ENCODE measurements at places on chromosomes 7 and 10.

GRCh38 chr10:112442063-112442462, 4.7 kb downstream of the ZDHHC6 start:
- no peak for DNase-seq

GRCh38 chr7:130947792-130948580, 214.0 kb upstream of the KLF14 start:
- no peak for DNase-seq

GRCh38 chr10:93965911-93966310, 27.8 kb upstream of the PLCE1 start:
- DNase-seq = no peak

DNA sequence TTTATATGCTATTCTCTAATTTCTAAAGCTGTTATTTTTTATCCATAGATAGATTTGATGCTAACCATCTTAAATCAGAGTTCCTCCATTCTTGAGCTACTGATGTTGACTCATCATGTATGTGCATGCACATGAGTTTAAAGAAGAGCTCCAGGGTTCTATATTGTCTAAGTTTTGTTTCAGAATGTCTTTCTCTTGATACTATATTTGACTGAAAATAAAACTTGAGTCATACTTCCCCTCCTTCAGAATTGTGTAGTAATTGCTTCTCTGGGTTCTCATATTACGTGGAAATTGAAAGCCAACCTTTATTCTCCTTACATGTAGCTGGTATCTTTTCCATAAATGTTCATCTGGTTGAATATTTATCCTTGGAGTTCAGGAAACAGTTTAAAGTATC, 89.4 kb downstream of the LRRTM3 start:
- DNase-seq = no peak

DNA sequence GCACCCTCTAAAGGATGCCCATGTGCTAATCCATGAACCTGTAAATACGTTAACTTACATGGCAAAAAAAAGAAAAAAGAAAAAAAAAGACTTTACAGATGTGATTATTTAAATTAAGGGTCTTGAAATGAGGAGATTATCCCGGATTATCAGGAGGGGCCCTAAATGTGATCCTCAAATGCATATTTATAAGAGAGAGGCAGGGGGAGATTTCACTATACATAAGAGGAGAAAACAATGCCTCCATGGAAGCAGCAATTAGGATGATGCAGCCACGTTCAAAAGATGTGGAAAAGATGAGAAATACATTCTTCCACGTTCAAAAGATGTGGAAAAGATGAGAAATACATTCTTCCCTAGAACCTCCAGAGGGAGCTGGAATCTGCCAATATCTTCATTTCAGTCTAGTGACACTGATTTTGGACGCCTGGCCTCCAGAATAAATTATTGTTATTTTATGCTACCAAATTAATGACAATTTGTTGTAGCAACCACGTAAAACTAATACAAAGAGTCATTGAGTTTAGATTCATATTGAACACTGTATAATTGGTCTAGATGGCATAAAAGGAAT, 328.4 kb upstream of the GNAI1 start:
- DNase-seq = no peak

DNA sequence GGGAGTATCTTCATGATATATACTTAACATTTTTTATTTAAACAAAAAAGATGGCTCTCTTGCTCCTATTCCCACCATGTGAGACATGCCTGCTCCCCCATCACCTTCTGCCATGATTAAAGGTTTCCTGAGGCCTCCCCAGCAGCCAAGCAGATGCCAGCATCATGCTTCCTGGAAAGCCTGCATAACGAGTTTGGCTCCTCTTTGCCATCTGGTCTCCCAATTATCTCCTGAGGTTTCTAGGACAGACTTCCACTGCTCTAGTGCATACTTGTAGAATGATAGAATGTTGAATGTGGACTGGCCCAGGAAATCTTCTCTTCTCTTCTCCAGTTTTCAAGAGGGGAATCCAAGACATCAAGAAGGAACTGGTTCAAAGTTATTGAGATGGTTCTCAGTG, 45.9 kb upstream of the ELAPOR2 start:
- DNase-seq = no peak

DNA sequence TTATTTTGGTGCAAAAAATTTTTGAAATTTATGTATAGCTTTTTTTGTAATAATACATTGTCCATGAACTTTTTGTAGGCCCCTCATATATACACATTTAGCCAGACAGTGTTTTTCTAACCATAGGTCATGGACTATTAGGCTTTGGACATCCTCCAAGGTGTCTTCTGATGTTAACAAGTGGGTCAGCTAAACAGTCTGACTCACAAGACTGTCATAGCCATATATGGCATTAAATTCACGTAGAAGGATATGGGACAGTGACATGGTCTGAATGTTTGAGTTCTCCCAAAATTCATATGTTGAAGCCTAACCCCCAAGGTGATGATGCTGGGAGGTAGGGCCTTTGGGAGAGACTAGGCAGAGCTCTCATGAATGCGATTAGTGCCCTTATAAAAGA, 14.0 kb upstream of the NUB1 start:
- DNase-seq = no peak

GRCh38 chr10:77887631-77888355, 38.8 kb downstream of the DLG5 start:
- DNase-seq = no peak

GRCh38 chr7:33719059-33719581, 186.2 kb upstream of the BMPER start:
- DNase-seq = no peak

DNA sequence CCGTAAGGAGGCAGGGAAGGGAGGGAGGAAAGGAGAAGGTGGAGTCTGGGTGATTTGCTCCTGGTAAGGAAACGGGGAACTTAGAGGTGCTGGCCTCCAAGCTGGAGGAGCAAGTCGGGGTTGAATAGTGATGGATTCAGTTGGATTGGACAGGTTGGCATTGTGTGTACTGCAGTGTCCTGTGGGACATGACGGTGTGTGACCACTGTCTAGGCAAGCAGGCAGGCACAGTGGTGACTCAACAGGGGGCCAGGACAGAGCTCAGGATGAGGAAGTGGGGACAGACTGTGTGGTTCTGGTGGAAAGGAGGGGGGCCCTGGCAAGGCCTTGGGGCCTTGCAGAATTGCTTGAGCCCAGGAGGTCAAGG, 48.8 kb downstream of the COL26A1 start:
- peak; percentile 26 for DNase-seq

DNA sequence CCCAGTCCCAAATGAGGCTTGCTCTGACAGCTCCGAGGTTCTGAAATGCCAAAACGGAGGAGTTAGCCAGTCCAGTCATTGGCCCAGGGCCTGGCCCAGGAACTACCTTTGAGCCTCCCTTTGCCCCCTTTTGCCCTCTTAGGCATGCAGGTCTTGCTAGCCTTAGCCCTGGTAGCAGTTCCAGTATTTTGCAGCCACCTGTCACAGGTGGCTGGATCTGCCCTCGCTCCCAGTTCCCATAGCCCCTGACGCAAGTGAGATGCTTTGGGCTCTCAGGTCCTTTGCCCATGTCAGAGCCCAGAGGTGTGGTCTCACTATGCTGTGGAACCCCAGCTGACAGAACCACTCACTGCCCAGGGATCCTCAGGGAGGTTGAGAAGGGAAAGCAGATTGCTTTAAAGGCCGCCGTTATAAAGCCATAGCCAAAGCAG, 42.0 kb downstream of the GPRIN2 start:
- DNase-seq = no peak

DNA sequence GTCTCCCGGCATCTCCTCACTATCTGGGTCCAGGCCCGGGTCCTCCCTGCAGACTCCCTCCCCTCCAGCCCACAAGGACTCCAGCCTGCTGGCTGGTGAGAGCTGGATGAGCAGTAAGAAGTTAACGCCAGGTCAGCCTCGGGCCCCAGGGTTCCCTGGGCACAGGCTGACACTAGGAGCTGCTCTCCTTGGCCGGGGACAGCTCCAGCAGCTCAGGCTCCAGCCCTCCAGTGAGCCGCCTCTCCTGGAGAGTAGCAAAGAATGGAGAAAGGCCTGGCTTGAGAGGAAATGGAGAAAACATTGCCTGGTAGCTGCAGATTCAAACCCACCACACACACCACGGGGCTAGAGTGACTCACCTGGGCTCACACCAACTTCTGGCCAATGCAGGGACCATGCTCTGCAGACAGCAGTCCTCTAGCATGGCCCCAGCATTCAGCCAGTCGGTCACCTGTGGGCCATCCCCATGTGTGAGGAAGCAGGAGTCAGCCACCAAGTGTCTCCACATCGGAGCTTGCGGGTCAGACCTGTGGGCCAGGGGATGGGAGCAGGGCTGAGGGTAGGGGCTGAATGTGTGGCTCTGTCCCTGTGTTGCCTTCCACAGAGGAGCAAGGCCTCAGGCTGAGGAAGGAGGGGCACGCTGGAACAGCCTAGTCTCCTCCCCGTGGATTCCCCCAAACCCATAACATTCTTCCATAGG, 6.5 kb downstream of the SAP25 start:
- DNase-seq = no peak

- peak; percentile 82 for DNase-seq
These were observed 12.0 kb downstream of the IFRD1 start for GRCh38 chr7:112462236-112462635.

- no peak for DNase-seq
These were observed 70.4 kb upstream of the APBB1IP start for GRCh38 chr10:26367771-26368170.

DNA sequence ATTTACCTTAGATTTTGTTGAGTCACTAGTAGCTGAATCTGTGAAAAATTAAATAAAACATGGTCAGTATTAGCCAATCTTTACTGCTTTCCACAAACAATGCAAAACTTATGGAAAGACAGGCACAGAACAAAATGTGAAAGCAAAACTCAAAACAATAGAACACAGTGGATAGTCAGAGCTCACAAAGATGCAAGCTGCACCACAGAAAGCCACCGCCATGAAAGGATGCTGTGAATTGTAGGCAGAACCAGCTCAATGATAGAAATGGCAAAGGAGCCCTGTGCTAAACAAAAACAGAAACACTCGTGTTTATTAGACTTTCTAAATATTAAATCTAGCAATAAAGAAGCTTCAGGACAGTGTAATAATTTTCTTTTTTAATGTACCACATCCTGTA, 134.4 kb downstream of the ARHGAP21 start:
- no peak for DNase-seq

DNA sequence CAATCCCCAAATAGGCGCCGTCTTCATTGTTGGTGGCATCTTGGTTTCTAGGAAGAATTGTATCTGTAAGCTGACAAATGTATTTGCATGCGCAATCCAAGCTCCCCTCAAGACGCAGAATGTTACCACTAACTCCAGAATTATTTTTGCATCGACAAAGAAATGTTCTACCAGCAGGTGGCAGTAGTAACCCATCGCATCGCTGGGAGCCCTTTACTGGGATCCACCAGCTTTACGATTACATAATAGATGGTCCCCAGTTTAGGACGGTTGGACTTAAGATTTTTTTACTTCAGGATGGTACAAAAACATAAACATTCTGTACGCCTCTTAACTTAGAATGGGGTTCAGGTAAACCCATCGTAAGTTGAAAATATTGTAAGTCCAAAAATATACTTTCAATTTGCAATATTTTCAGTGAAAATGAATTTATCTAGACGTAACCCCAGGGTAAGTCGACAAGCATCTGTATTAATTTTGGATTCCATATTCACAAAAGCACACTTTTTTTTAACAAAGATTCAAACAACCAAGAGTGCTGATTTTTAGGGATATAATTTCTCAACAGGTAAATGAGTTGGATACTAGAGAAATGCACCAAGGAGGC, 114.0 kb upstream of the COBL start:
- peak; percentile 8 for DNase-seq

GRCh38 chr7:123538189-123538714, 3.9 kb upstream of the IQUB start:
- DNase-seq = no peak

GRCh38 chr10:96446966-96447596, 66.6 kb downstream of the TLL2 start:
- no peak for DNase-seq

DNA sequence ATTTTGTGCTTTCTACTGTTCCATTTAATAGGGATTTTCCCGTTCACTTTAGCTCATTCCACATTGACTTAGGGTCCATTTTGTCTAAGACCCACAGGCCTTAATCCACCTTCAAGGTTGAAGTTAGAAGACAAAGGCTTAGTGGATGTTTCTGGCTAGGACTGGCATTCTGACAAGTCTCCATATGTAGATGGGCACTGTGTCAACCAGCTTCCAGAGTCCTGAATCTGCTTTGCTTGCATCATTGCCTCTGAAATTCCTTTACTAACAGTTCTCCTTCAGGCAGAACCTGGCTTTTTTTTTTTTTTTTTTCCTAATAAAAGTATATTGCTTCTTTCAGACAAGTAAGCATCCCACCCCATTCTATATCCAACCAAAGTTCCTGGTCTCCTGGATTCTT, 69.6 kb upstream of the PDCD4 start:
- no peak for DNase-seq

GRCh38 chr7:31456646-31457368, 57.1 kb upstream of the ITPRID1 start:
- no peak for DNase-seq

DNA sequence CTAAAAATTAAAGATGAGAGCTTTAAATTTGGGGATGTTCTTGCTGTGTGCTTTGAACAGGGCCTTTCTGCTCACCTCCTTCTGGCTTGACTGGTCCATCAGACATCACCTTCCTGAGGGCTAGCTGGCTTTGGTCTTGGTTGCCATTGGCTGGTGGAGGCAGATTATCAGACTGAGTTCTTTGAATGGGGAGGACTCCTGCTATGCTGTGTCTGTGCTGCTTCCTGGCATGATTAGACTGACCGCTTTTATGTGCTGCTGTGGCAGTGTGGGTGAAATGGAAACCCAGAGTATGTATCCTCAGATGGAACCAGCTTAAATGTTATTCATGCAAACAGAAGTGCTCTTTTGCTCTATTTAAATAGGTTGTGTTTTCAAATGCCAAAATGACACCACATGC, 341.6 kb downstream of the PCLO start:
- no peak for DNase-seq

DNA sequence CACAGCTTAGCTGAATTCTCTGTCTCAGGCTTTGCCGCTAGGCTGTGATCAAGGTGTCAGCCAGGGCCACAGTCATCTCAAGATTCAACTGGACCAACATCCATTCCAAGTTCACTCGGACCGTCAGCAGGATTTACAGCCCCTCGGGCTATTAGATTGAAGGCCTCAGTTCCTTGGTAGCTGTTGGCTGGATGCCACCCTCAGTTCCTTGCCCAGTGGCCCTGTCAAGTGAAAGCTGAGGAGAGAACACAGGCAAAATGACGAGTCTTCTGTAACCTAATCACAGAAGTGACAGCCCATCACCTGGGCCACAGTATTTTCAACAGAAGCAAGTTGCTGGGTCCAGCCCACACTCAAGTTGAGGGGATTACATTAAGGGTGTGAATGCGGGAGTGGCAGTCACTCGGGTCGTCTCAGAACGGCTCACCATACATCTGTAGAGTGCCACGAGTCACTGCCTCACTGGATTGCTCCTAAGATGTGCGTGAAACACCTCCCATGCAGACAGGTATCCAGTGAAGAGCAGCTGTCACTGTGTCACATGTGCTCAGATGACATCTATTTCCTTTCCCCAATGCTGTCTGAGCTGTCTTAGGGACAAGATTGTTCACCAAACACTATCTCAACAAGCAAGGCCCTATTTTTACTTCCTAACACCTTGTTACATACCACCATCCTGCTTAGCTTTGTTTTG, 78.9 kb upstream of the PRLHR start:
- DNase-seq = no peak
